HL-60 (cell line): ENCODE measurements at places on chromosomes 6 and 20.

GRCh38 chr6:80226151-80226550 lies 119.7 kb downstream of the BCKDHB start:
- no peak for DNase-seq

GRCh38 chr20:34452281-34452982 lies 63.8 kb upstream of the DYNLRB1 start:
- no peak for DNase-seq

DNA sequence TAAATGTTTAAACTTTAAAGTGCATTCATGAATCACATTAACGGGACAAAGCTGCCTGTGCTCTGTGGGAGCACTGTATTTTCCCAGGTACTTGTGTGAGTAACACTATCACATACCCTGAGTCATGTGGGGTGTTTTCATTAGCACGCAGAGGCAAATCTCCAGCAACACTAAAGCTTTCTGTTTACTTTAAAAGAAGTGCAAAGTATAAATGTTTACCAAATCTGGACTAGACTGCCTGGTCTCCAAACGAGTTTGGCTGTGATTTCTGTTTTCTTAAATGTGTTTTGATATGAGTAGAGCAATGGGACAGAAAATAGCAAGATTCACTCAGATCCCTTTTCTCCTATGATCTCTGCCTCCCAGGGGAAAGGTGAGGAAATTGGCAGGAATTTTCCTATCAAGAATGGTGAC lies 28.8 kb upstream of the RIPPLY2 start:
- DNase-seq = no peak

DNA sequence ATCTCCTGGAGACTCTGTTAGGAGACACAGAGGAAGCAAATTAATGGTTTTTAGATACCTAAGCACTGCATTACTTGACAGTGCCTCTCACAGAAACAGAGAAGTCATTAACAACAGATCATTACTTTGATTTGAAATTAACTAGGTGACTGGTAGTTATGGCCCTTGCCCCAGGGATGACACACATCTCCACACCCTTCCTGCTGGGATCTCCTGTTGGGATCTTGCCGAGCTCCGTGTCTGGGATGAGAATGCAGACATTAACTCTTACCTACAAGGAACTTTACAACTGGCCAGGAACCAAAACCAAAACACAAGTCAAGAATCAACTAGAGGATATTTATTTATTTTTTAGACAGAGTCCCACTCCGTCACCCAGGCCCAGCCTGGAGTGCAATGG lies 2.2 kb upstream of the PRELID3B start:
- no peak for DNase-seq

DNA sequence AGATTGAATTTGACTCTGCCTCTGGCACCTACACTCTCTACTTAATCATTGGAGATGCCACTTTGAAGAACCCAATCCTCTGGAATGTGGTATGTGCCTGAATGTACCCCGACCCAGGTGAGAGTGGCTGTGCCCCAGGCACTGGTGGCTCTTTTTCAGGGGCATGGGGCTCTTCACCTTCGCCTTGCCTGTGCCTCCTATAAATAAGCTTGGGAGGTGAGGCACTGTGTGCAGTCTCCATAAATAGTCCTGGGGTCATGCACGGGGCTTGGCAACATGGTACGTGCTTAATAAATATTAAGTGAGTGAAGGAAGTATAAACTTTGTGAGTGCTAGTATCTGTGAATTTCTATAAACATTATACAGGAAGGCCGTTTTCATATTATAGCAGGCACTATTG lies 33.0 kb downstream of the GHRH start:
- DNase-seq = no peak

DNA sequence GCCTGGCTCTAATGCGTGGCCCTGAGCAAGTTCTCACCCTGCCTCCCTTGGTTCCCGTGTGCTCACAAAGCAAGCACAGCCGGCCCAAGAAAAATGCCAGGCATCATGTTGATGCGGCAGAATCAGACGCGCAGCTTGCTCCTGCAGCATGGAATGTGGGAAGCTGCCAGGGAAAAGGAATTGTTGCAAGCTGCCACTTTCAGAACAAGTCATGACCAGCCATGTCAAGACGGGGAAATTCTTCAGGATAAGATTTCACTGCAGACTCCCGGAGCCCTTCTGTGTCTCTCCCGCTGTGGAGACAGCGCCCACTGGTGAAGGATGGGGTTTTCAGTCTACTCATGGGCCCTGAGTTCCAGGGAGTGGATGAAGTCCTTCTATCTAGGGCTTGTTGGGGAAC lies 4.6 kb downstream of the DACT2 start:
- DNase-seq = no peak

GRCh38 chr20:32582659-32583580 lies 2.2 kb downstream of the NOL4L start:
- peak; percentile 38 for DNase-seq

GRCh38 chr6:150453357-150453756 lies 84.5 kb downstream of the IYD start:
- DNase-seq = no peak

DNA sequence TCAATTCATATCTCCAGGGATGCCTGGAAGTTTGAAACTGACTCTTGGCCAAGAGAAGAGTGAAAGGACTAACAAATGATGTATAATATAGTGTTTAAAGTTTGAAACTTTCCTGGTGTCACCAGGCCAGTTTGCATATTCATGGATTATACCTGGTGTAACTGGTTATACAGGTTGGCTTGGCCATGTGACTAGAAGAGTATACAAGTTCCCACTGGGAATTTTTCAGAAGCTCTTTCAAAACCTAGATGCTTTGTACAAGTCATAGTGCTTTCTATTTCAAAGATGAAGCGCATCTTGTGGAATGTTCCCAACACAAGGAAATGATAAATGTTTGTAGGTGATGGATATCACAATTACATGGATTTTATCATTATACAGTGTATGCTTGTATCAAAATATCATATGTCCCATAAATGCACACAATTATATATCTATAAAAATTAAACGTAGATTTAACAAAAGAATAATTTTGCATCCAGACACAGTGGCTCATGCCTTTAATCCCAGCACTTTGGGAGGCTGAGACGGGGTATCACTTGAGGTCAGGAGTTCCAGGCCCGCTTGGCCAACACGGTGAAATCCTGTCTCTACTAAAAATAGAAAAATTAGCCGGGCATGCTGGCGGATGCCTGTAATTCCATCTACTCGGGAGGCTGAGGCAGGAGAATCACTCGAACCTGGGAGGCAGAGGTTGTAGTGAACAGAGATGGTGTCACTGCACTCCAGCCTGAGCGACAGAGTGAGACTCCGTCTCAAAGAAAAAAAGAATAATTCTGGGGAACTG lies 1420.2 kb downstream of the GRIK2 start:
- DNase-seq = no peak

DNA sequence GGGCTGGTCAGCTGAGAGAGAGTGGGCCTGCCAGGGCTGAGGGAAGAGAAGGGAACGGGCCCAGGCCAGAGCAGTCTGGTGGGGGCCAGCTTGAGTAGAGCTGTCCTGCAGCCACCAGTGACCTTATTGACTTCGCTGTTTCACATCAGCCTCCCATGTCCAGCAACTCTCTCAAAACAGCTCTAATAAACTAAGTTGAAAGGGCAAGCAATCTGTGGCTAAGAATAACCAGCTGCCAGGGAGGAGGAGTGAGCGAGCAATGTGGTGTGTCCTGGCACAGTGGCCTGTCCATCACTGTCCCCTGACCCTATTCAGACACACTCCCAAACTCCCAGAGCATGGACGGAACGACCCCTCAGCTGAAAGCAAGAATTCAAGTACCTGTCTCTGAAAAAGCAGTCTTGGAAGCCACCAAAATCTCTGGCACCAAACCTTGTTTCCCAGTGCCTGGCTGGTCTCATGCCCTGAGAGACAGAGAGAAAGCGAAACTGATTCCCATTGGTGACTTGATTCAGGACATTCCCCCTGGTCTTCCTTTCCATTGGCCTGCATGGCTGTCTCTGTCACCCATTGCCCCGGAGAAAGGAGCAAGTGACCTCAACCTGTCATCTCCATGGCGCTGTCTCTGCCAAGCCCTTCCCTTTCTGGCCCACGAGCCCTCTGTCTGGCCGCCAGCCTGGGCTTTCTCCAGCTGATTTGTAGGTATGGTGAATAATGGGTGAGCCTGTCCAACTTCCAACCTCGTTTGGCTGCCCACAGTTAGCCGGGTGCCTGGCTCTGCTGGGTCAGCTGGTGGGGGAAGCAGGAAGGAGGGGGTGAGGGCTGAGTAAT lies at the start of gene DDO:
Gene DDO, minus strand, starts transcription at position 490 of the 831 bp plus-strand sequence. CDS start 2,113 bp downstream, outside the sequence.
- DNase-seq = no peak

- DNase-seq = no peak
These were observed 124.5 kb downstream of the HIVEP2 start for GRCh38 chr6:142820338-142821051.

DNA sequence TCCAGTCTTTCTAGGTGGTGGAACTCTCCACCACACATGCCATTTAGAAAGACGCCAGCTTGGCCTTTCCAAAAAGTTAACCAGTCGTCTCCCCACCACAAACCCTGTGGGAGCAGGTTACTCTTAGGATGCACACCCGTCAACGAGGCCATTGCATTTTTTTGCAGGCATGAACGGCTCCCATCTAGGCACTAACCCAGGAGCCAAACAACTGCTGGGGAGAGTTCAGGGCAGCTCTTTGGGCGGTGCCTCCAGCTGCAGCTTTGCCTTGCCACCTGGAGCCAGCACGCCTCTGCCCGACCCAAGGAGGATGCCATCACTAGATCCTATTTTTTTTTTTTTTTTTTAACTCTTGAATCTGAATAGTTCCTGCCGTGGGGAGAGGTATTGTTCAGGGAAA lies 39.9 kb downstream of the TBC1D7 start:
- DNase-seq = no peak
